ENCODE measurements at places on chromosomes 11 and 22.

GRCh38 chr11:117815262-117815803 lies 9.2 kb downstream of the FXYD2 start:
- no peak for DNase-seq

DNA sequence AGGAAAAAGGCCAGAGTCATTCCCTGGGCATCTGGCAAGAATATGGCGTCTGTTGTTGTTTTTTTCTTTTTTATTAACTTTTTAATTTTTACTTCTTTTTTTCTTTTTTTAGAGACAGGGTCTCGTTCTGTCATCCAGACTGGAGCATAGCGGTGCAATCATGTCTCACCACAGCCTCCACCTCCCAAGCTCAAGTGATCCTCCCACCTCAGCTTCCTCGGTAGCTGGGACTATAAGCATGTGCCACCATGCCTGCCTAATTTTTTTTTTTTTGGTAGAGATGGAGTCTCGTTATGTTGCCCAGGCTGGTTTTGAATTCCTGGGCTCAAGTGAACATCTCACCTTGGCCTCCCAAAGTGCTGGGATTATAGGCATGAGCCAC lies 54.0 kb upstream of the PRDM11 start:
- DNase-seq = no peak

GRCh38 chr11:9895006-9895405 lies 231.1 kb downstream of the SWAP70 start:
- DNase-seq = no peak

DNA sequence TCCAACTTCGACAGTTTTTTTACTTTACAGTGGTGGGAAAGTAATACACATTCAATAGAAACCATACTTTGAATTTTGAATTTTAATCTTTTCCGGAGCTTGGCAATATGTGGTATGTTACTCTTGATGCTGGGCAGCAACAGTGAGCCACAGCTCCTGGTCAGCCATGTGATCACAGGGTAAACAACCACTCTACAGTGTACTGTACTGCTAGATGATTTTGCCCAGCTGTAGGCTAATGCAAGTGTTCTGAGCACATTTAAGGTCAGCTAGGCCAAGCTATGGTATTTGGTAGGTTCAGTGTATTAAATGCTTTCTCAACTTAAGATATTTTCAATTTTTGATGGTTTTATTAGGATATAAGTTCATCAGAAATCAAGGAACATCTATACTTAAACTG lies 48.7 kb upstream of the GRIK4 start:
- peak; percentile 17 for DNase-seq

- DNase-seq = peak; percentile 81
Observed at GRCh38 chr11:123111465-123111864, 49.5 kb upstream of the HSPA8 start.

DNA sequence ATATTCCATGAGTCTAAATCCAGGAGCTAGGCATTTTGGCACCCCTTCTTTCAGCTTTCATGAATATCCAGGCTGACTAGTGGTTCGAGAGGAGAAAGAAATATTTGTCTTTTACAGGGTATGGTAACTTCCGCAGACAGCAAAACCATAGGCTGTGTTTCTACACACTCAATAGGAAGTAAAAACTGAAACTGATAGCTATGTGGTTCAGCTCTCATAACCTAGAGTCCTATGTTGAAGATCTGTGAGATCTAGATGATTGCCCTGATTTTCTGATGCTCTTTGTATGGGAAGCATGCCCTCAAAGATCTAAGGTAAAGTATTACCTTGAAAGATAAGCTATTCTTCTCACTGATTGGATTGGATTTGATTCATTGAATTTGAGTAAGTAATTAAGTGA lies 118.3 kb downstream of the CD44 start:
- DNase-seq = no peak

GRCh38 chr11:31477528-31478222 lies 31.7 kb downstream of the IMMP1L start:
- no peak for DNase-seq

DNA sequence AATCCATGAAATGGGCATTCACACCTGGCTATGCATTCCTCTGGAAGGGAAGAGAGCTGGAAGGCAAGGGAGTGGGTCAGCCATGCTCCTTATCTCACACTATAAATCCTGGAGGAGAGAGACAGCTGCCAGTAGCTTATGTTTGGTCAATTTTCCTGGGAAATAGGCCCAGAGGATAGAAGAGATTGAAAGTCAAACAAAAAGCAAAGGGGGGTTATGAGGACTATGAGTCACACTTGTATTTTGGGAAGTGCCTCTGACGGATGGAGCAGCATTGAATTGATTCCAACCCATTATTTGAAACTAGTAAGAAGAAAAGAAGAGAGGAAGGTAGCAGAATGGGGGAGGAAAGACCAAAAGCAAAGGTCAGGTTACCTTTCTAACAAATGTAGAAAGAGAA lies 25.0 kb downstream of the SNX19 start:
- DNase-seq = no peak

GRCh38 chr11:129143335-129143734 lies 48.8 kb downstream of the ARHGAP32 start:
- peak; percentile 99 for DNase-seq

DNA sequence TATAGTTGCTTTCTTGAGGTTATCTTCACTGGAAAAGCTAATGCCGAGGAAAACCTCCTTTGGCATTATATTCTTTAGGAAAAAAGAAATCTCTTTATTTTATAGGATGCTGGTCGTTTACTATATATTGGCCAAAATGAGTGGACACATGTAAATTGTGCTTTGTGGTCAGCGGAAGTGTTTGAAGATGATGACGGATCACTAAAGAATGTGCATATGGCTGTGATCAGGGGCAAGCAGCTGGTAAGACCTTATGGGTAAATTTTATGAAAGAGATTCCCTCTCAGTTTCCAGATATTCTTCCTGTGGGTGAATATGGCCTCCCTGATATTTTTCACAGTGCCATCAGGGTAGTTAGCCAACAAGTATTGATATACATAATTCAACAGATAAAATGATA lies 29.4 kb upstream of the TTC36 start:
- peak; percentile 72 for DNase-seq

DNA sequence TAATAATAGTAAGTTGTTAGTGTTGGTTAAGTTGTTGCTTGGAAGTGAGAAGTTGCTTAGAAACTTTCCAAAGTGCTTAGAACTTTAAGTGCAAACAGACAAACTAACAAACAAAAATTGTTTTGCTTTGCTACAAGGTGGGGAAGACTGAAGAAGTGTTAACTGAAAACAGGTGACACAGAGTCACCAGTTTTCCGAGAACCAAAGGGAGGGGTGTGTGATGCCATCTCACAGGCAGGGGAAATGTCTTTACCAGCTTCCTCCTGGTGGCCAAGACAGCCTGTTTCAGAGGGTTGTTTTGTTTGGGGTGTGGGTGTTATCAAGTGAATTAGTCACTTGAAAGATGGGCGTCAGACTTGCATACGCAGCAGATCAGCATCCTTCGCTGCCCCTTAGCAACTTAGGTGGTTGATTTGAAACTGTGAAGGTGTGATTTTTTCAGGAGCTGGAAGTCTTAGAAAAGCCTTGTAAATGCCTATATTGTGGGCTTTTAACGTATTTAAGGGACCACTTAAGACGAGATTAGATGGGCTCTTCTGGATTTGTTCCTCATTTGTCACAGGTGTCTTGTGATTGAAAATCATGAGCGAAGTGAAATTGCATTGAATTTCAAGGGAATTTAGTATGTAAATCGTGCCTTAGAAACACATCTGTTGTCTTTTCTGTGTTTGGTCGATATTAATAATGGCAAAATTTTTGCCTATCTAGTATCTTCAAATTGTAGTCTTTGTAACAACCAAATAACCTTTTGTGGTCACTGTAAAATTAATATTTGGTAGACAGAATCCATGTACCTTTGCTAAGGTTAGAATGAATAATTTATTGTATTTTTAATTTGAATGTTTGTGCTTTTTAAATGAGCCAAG lies 2.7 kb downstream of the NEAT1 start:
- peak; percentile 71 for DNase-seq

DNA sequence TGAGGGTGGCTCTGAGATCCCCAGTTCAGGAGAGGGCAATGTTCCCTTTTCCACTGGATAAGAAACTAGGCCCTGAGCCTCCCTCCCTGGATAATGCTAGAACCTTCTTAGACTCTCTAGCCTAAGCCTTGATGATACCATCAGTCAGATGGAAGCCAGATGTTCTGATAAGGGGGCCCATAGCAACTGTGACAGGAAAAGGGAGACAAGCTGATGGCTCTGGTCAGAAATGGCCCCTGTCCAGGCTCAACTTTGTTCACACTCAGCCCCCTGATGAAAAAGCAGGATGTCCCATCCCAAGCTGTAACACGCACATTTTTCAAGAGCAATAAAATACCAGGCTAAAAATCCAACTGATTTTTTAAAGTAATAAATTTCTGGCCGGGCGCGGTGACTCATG lies 7.2 kb upstream of the OAF start:
- DNase-seq = no peak

- no peak for DNase-seq
Observed at GRCh38 chr11:72081821-72082453, 1.3 kb downstream of the LRRC51 start.

GRCh38 chr22:36228944-36229343 lies 10.4 kb downstream of the APOL2 start:
- DNase-seq = no peak

DNA sequence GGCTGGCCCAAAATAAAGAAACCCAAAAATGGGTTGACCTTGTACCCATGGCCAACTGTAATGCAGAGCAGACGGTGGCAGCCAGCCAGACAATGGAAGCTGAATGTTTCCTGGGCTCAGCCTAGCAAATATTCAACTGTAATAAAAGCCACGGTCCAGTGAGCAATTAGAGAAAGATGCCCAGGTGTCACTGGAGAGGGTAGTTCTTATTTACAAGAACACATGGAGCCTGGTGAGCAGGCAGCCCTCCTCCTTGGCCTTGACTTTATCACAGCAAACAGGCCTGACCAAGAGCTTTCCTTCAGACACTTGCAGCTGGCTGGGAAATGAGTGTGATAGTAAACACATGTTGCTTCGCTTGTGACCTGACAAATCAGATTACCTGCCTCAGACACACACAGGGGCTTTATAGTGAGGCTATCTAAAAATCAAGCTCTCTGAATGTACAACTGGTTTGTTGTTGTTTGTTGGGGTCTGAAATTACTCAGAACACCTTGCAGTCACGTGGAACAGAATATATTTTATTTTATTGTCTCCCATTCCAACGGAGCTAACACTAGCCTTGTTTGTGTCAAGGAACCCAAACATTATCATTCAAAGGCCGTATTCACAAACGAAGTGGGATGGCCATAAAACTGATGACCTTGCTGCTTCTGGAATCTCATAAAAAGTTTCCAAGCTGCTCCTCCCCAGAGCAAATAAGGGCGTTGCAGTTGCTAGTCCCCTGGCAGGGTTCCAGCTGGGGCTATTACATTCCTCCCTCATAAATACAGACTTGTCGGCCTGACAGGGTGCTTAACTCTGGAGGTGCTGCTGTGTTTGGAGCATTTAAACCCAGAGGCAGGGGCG lies 161.1 kb downstream of the BBOX1 start:
- peak; percentile 68 for DNase-seq

DNA sequence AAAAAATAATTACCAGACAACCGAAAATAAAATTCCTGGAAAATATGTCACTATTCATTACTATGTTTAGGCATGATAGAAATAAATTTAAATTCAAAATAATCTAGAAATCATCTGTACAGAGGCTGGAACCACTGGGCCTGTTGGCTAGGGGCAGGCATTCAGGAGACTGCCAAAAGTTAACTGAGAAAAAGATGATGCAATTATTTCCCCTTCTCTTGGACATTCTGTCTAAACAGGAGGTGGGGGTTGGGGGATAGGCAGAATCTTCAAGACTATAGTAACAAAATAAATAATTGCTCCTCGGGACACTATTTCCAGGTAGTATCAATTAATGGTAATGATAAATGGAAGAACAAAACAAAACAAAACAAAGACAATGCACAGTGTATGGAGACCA lies 14.1 kb downstream of the BTBD10 start:
- DNase-seq = peak; percentile 67

DNA sequence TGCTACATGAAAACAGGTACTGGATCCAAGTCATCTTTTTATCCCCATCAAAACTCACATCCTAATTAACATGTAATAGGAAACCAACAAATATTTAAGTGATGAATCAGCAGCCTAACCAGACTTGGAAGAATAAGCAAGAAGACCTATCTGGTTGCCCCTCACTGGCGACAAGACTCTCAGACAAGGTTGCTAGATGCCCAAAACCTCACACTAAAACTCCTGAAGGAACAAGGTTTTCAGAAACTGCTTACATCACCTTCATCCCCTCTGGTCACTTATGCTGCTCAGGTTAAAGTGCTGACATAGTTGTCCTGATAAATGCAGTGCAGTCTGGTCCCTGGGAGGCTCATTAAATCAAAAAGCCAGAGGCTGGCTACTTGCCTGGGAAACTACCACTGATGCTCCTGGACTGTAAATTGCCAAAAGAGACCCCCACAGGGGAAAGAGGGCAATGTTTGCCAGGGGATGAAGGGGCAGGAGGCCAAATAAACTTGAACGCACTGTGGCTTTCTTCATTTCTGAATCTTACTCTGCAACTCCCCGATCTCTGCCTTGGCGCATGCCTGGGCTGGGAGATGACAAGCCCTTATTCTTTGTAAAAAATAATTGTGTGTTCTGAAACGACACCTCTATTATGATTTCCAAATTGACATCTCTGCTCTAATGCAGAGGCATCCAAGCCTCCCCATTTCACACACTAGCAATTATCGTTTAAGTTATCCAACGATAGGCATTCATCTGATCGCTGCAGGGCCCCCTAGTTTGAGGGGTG lies 72.7 kb downstream of the AMBRA1 start:
- DNase-seq = peak; percentile 57

GRCh38 chr22:36048911-36049677 lies 20.5 kb upstream of the RBFOX2 start:
- DNase-seq = no peak

- no peak for DNase-seq
Observed at GRCh38 chr11:69230856-69231425, 63.0 kb upstream of the MYEOV start.

GRCh38 chr11:42713753-42714152 lies 598.0 kb upstream of the API5 start:
- no peak for DNase-seq

DNA sequence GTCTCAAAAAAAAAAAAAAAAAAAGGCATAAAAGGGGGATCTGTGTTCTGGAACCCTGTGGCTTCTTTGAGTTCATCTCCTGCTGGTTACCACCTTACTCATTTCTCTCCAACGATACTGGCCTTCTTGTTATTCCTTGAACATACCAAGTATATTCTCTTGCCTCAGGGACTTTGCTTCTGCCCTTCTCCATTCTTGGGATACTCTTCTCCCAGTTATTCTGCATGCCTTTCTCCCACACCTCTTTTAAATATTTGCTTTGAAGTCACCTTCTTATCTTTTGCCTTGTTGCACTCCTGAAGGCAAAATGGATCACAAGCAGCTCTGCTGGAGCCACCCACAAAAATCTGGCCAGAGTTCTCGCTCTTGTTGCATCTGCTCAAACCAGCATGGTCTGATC lies 76.0 kb upstream of the RRM1 start:
- no peak for DNase-seq

- DNase-seq = no peak
Observed at GRCh38 chr11:9626496-9627394, 37.1 kb upstream of the SWAP70 start.

- DNase-seq = no peak
Observed at GRCh38 chr11:120574876-120575275, 63.3 kb downstream of the GRIK4 start.
